NAMALWA (cell line): ENCODE measurements at places on chromosomes 2 and 18.

DNA sequence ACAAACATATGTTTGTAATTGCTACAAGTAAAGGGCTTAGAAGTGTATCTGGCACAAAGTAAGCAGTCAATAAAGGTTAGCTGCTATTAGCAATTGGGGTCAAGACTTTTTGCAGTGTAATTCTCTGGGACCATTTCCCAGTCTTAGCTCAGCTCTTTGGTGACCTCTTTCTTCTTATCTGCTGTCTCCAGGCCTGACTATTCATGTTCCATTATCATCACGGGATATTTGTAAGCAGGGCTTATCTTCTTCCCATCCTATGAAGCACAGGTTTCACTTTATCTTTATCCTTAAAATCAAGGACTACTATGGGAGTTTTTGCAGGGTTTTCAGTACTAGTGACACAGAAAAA, 131.7 kb downstream of the DOCK10 start:
- DNase-seq = no peak

GRCh38 chr2:120887320-120887697, 151.6 kb downstream of the GLI2 start:
- DNase-seq = no peak

DNA sequence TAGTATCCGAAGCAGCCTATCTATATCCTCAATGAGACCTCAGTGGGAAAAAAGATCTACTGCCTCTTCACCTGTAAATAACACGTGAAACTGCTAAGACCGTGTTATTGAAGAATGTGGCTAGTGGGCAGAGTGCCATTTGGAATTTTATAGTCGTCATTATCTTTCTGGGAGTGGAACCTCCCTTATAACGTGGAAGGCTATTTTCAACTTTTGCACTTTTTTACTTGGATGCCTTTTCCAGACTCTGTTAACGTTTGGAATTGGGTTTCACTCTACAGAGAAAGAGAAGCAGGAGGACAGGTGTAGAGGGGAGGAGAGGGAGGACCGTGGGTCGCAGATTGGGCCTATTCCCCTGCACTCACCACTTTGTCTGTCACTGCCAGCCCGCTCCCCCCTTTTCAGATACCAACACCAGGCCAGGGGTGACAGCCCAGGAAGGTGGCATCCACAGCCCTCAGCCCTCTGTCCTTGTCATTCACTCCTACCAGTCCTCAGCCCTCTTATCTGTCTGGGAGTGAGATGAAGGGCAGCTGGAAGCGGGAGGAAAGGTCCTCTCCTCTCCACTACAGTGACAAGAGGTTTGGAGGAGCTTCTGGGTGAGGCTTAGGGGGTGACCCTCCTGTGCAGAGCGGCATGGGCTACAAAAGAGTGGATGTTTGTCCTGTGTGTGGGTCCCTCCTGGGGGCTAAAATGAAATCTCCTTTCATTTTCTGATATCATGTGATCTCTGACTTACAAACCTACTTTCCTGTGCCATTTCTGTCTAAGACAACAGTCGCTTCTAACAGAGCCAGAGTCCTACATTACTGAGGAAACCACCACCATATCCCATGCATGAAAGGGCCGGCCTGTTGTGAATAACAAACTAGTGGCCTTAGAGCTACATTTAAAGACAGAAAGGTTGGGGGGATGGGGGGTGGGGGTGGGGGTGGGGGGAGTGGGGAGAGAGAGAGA, 23.9 kb upstream of the CEP68 start:
- DNase-seq = peak; percentile 44

- no peak for DNase-seq
These were observed 41.1 kb downstream of the MRPS9 start for GRCh38 chr2:105078906-105079495.

GRCh38 chr18:31614044-31614443, 22.4 kb downstream of the TTR start:
- DNase-seq = no peak
